MCF 10A (cell line): ENCODE measurements at places on chromosomes 12 and 14.

GRCh38 chr12:16520328-16520727 lies 85.6 kb downstream of the LMO3 start:
- no peak for DNase-seq

DNA sequence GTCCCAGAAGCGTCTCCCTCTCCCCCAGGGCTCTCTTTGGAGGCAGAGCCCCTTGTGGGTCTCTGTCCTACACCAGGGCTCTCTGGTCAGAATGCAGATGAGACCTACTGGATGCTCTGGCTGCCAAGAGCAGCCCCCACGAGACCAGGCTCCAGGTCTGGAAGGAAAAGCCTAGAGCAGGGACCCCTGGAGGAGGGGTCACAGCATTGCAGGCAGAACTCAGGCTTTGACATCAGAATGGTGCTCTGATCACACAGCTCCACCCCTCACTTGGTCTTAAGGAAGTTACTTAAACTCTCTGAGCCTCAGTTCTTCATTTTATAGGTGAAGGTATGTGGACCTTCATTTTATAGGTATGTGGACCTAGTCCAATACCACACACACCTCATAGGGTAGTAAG lies 83.1 kb downstream of the ARL6IP4 start:
- DNase-seq, result peak; percentile 21

DNA sequence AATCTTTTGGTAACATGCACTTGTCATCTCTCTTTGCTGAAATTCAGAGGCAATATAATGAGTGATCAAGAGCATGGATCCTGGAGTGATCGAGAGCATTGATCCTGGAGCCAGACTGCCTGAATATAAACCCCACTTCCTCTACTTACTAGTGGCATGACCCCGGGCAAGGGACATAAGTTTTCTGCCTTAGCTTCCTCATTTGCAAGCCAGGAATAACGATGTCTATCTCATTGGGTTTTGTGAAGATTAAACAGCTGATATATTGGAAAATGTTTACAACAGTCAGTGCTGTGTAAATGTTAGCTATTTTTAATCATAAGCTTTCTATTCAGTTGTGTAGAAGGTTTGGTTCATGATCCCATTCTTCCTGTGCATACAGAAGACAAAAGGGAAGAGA lies 2.4 kb upstream of the CSRNP2 start:
- no peak for DNase-seq

- DNase-seq, result no peak
Measured at GRCh38 chr12:83574142-83574541, 887.4 kb downstream of the TMTC2 start.

- DNase-seq, result no peak
Measured at GRCh38 chr12:2803635-2804392, 8.7 kb upstream of the ITFG2 start.

GRCh38 chr12:112518365-112518735 lies 99.6 kb downstream of the PTPN11 start:
- no peak for DNase-seq

- DNase-seq, result no peak
Measured at GRCh38 chr14:91061056-91061887, 831 bp upstream of the RPS6KA5 start.

DNA sequence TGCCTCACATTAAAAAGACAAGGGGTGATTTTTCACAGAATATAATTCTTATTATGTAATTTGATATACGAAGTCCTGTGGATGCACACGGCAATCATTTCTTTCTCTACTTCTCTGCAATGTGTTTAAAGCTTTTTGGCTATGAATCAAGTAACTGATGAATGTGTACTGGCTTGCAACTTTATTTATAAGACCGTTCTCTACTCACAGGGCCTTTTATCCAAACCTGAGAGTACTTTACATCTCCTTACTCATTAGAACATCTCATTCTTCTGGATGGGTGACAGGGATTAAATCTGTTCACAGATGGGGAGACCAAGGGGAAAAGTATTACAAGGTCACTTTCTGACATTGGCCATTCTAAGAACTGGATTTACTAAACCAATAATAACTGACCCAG lies 215.8 kb upstream of the DIO2 start:
- DNase-seq, result peak; percentile 4

GRCh38 chr14:72643317-72643801 lies 250.5 kb downstream of the DPF3 start:
- peak; percentile 92 for DNase-seq

GRCh38 chr12:128521981-128522380 lies 255.0 kb downstream of the TMEM132C start:
- DNase-seq, result no peak

DNA sequence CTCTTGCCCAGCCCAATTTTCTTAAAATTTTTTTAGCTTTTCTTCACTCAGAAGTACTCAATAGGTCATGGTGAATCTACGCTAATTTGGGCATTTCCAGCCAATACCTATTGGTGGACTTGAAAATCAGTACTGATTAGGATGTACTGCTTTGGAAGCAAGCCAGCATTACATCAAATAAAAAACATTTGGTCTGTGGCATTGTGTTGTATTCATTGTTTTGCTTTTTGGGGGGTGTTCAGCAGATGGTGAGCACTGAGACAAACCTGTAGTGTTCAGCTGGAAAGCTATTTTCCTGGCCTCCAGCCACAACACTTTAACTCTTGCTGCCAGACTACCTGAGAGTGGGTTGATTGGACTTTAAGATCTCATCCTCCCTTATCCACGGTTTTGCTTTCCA lies 4.0 kb downstream of the MAPKAPK5 start:
- DNase-seq, result no peak

DNA sequence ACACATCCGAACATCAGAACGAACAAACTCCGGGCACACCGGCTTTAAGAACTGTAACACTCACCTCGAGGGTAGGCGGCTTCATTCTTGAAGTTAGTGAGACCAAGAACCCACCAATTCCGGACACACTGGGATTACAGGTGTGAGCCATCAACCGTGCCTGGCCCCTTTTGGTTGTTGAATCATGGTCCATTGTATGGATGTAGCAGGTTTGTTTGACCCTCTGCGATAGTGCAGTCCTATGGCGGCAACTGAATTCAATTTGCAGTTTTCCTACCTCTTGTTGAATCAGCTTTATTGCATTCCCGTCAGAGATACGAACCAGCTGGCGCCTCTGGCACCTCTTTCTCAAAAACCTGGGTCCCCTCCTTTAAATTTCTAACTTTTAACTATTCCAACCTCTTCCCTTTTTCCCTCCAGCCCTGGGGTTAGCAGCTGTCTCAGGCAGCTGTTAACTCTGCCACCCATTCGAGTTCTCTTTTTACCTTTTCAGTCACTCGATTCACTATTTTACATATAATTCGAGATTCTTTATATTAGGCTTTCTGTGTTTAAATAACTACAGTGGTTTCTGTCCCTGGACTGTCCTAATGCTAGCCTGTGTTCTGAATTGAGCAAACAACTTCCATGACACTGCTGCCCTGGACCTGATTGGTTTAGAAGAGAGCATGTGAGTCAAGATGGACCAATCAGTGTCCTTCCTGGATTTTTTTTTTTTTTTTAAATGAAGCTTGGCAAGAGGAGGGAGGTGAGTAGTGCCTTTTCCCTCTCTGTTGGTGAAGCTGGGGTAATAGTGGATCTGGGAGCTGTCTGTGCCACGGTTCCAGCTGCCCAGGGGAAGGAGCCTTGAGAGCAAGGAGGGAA lies 261.5 kb downstream of the PCNX1 start:
- DNase-seq, result no peak

- no peak for DNase-seq
Measured at GRCh38 chr12:90836689-90837088, 118.3 kb downstream of the CCER1 start.

DNA sequence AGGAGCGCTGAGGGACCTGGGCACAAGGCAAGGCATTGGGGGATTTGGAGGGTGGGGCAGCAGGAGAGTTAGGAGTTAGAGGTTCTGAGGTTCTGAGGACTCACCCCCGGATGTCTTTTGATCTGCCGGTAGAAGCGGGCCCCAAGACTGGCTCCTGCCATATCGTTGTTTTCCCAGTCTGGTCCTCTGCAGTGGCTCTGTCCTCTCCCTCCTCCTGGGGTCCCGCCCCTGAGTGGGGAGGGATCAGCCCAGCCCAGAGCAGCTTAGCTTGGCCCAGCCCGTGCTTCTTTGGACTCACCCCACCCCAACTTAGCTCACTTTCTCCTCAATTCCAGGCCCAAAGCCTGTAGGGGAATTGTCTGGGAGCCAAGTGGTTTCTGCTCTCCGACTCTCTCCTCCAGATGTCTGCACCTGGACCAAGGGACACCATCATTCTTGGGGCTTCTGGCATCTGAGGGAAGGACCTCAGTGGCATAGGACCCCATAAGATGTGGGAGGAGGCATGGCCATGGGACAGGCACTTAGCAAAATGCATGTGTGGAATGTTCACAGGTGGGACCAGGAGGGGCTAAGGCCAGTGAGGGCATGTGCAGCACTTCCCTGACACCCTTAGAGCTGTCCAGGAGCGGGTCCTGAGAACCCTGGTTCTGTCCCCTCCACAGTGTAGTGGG lies 7.5 kb downstream of the SHMT2 start:
- no peak for DNase-seq
